ENCODE measurements at places on chromosomes 1 and 21.

- no peak for DNase-seq
Measured at GRCh38 chr1:29145739-29146437, 22.2 kb upstream of the TMEM200B start.

GRCh38 chr1:204241050-204241449, 27.3 kb upstream of the GOLT1A start:
- DNase-seq: no peak

- DNase-seq: no peak
Measured at GRCh38 chr1:24899581-24900485, 30.2 kb downstream of the RUNX3 start.

DNA sequence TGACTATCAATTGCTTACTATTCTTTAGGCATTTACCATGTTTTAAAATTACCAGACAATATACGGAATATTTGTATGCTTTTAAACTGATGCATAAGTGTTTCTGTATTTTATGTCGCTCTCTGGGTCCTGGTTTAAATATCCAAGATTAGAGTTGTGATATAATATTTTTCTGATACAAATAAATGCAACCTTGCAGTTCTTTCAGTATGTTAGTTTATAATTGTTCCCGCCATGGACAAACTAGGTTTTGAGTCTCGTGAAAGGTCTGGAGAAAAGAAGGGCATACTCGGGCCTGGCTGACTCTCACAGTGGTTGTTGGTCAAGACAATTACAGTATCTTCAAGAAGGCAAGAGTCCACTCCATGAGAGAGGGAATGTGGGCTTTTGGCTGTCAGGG, 72.6 kb upstream of the AJAP1 start:
- no peak for DNase-seq

DNA sequence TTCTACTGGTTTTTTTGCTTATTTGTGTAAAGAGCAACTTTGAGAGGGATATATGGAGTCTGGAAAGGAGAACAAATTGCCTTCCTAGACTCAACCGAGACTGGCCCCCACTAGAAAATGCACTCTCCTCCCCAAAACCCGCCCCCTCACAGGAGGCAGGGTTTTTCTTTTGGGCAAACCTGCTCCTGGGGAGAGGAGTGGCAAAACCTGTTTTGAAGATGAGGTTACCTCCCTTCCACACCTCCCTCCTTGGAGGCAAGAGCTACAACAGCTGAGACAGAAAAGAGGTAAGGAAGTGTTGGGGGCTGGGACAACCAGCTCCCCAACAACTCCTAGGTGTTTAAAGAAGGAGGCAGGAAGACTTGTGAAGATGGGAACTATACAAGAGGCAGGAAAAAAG, at the start of gene BNIPL:
Gene BNIPL (plus strand): TSS at position 231 of the 400 bp plus-strand sequence. CDS start 140 bp downstream, at position 371.
- no peak for DNase-seq

- DNase-seq: no peak
Measured at GRCh38 chr21:45994759-45995685, 13.5 kb downstream of the COL6A1 start.

GRCh38 chr1:77668924-77669449, 13.5 kb downstream of the ZZZ3 start:
- DNase-seq: no peak

- DNase-seq: no peak
Measured at GRCh38 chr1:59040486-59040885, 256.4 kb upstream of the FGGY start.

DNA sequence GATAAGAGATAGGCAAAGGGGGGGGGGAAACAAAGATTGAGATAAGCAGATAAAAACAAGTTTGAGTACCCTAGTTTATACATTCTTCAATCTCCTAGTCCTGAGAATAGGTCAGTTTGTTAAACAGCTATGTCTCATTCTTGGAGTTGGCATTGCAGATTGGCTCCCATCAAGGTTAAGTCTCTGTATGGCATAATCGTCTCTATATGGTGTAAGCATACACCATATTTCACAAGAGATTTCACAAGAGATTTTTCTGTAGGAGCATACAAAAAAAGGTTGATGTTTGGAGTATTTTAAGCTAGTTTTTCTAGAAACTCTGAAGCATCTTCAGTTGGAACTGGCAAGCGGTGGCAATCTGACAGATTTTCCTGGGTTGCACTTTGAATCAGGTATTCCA, 35.8 kb downstream of the NCAM2 start:
- DNase-seq: no peak

GRCh38 chr1:99675292-99675691, 29.4 kb downstream of the PALMD start:
- no peak for DNase-seq

GRCh38 chr1:85850238-85850637, 142.0 kb upstream of the ZNHIT6 start:
- no peak for DNase-seq

GRCh38 chr1:50348449-50349241, 74.6 kb downstream of the DMRTA2 start:
- DNase-seq: no peak

GRCh38 chr1:200029822-200030152, 2.3 kb downstream of the NR5A2 start:
- DNase-seq: no peak

GRCh38 chr1:1110561-1110971, 5.3 kb downstream of the C1orf159 start:
- no peak for DNase-seq

- DNase-seq: peak; percentile 19
Measured at GRCh38 chr1:207941665-207942064, 30.7 kb upstream of the CD34 start.

GRCh38 chr1:9761855-9762254, 61.9 kb downstream of the CLSTN1 start:
- no peak for DNase-seq

DNA sequence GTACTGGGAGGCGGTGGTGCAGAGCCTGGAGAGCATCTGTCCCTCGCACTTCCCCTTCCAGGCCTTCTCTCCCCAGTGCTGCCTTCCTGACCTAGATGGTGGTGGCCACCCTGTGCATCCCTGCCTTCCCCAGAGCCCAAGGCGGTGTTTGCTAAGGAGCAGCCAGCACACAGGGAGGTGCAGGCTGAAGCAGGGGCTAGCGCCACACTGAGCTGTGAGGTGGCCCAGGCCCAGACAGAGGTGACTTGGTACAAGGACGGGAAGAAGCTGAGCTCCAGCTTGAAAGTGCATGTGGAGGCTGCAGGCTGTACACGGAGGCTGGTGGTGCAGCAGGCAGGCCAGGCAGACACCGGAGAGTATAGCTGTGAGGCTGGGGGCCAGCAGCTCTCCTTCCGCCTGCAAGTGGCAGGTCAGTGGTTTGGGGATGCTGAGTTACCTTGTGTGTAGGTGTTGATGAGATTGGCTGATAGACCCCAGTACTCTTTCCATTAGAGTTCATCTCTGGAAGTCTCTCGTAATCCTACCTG, 51.6 kb downstream of the OBSCN start:
- no peak for DNase-seq

DNA sequence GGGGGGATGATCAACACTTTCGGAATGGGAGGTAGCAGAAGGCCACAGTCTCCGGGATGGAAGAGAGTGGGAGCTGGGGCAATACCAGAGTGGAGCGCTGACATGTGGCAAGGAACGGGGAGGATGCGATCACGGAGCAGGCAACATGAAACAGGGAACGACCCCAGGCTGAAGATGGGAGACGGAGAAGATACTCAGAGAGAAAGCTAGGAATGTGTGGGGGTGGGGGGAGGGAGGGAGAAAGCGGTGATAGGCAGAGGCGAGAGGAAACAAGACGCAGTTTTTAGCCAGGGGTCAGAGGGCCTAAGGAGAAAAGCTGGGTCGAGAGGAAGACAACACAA, 577 bp downstream of the RAB3GAP2 start:
- DNase-seq: no peak

DNA sequence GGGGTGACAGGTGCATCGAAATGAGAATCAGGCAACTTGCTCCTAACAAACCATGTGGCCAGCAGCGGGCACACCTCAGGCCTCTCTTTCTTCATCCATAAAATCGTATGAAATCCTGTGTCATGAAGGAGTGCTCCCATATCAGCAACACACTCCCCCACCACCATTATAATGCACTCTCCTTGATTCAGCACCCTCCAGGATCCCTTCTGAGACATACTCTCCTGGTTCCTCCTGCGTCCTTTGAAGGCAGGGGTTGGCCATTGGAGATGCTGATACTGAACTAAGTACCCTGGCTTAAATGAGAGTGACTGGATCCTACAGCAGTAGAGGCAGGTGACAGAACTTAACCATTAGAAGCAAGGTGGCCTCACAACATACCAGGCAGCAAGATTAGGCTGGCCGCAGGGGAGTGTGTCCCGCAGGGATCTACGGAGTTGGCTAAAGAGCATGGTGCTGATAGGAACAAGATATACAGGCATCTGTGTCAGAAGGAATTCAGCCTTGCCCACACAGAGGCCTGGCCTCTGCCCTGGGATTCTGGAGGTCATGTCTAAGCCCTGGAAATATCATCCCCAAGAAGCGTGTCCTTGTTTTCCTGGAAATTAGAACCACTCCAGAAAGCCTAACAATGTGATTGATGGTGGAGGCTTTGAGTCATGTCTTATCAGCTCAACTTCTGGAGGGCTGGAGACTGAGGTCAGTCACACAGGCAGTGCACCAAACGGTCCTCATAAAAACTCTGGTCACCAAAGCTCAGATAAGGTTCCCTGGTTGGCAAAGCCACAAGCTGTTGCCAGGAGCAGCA, 16.8 kb downstream of the S100A7A start:
- DNase-seq: no peak

DNA sequence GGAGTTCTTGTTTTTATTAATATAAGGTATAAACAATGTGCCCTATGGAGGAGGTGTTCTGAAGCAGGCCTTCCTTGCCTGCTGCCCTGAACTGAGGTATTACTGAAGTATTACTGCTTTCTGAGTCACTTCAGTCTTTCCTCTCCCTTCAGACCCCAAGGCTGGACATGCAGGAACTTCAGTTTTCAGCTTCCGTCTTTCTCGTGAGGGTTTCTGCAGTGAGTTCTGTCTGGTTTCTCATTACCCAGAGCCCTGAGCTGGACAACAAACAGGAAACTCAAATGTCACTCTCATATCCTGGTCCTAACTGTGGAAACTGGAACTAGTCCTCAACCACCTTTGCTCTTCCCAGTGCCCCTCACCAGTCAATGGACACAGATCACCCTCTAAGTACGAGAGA, 46.8 kb downstream of the ELAVL4 start:
- DNase-seq: no peak

DNA sequence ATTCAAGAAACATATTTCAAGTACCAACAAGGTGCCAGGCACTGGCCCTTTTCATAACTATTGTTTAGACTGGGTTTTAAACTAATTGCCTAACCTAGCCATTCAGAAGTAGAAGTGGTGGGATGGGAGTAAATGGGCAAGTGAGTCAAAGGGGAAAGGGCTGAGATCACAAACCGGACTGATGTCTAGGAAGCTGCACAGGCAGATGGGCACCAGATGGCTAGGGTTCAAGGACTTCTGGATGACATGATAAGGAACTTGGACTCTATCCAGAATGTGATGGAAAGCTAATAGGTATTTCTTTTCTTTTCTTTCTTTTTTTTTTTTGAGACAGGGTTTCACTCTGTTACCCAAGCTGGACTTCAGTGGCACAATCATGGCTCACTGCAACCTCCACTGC, 46.6 kb downstream of the LYST start:
- DNase-seq: no peak

GRCh38 chr1:19664453-19665185, at the start of gene HTR6:
TSS of gene HTR6 (plus strand) at chr1:19664875. CDS start at chr1:19665754, 879 bp downstream.
- no peak for DNase-seq

- DNase-seq: no peak
Measured at GRCh38 chr1:165512816-165513215, 31.0 kb upstream of the LRRC52 start.

GRCh38 chr1:78121710-78122109, 75.9 kb downstream of the GIPC2 start:
- no peak for DNase-seq

DNA sequence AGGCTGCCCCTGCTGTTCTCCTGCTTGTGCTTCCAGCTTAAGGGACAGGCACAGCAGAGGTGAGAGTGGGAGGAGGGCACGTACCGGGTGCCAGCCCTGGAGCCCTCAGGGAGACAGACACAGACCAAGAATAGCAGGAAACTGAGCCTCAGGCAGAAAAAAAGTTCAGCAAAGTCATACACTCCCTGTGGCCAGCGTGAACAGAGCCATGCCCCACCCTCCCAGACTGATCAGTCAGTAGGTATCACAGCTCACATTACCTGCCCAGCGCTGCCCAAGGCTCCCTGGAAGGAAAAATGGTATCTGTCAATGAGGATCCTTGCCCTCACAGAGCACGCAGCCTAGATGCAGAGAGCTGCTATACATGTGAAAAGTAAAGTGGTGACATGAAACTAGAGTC, 1.3 kb downstream of the UBL4B start:
- DNase-seq: no peak

DNA sequence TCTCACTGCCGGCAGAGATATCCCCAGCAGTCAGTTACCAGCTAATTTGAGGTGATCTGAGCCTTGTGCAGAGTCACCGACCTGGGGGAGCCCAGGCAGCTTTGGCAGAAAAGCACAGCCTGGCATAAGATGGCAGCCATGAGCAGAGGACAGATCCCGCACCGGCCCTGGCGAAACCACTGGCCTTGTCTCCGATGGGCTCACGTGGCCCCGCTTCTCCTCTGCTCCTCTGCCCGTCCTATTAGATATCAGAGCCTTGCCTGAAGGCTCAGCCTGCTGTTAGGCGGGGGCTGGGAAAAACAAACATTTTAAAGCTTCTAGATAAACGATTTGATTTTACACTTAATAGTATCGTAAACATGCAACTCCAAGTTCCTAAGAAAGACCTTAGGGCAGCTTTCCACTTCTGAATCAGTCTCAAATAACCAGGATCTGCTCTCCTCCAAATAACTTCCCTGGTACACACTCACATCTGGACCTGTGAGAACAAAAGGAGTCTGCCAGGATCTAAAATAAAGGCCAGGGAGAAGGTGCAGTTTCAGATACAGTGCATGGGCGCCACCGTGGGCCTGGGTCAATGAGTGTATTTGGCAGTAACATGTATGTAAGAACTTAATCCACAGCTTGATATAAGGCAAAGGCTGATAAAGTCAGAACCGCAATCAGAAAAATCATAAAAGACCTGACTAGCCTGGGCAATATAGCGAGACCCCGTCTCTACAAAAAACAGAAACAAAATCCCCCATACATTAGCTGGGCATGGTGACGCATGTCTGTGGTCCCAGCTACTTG, 10.0 kb downstream of the EDARADD start:
- DNase-seq: no peak

DNA sequence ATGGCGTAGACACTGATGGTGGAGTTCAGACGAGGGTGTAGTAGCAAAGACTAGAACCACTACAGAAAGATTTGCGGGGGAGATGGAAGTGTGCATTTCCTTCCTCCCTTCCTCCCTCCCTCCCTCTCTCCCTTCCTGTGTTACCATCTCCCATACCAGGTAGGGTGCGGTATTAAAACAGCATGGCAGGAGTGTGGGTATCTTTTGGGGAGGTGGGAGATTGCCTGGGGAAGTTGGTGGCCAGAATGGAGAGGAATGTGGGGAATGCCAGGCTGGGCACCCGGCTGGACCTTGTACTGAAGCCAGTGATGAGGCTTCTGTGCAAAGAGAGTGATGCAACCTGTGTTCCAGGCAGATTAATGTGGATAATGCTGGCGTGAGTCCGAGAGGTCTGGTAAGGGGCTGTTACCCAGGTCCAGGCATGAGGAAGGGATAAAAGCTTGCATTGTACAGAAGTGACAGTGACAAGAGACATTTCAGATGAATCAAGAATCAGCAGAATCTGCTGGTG, 30.3 kb upstream of the PPP2R5A start:
- DNase-seq: no peak

GRCh38 chr1:72635719-72636118, 353.4 kb upstream of the NEGR1 start:
- no peak for DNase-seq

- DNase-seq: no peak
Measured at GRCh38 chr1:244314921-244315559, 136.7 kb downstream of the ADSS2 start.
